NCI-H2171 (cell line): ENCODE measurements at places on chromosomes 7 and 10.
A peak's percentile ranks its signal among the peaks of the same experiment; 100 is the strongest.

DNA sequence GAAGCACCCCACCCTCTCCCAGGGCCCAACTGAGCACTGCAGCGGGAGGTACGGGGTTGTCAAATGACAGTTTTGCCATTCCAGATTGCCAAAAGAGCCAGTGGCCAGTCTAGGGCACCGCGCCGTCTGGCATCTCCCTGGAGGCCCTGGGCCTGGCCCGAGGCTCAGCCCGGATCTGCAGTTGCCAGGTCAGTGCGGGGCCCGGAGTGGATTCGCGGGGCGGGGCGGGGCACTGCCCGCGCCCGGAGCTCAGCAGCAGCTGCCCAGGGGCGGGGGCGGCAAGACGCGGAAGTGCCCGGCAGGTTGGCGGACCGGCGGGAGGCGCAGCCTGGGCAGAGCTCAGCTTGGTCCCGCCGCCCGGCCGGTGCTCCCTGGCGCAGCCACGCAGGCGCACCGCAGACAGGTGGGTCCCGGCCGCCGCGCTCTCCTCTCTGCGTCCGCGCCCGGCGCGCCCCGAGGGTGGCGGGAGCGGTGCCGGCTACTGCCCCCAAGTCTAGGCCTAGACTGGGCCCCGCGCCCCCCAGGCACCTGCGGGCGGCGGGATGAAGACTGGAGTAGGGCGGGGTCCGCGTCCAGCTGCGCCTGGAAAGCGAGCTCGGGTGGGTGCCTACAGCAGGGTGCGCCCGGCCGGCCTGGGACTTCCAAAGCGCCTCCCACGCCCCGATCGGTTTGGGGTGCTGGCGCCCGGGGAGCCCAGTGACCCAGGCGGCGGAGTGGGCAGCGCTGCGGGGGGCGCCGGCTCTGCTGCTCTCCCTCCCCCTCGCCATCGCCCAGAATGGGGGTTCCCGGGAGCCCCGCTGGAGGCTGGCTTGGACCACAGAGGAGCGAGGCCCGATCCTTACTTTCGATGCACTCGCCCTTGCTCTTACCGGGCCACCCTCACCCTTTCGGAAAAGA, at the start of gene IRF5:
IRF5 (plus strand) TSS at position 281 of the 897 bp plus-strand sequence. CDS start 4,155 bp downstream, outside the sequence.
- no peak for DNase-seq

- no peak for DNase-seq
These were observed 18.3 kb downstream of the ANXA11 start for GRCh38 chr10:80187060-80187459.

GRCh38 chr10:16545116-16545736, 23.5 kb upstream of the C1QL3 start:
- no peak for DNase-seq

DNA sequence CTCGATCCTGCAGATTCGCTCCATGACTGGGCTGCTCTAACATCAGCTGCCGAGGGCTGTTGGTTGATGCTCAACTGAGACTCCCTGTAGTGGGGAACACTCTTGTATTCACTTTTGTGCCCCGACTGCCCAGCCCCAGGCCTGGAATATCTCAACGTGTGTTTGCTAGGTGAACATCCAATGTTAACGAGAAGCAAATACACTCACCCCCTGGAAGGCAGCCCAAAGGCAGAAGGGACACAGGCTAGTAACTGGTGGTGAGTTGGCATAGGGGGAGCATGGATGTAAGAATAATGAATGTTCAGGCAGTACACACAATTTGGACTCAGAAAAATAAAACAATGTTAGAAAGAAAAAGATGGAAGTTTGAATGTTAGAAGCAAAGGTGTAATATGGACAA, 24.0 kb upstream of the RBM33 start:
- no peak for DNase-seq

DNA sequence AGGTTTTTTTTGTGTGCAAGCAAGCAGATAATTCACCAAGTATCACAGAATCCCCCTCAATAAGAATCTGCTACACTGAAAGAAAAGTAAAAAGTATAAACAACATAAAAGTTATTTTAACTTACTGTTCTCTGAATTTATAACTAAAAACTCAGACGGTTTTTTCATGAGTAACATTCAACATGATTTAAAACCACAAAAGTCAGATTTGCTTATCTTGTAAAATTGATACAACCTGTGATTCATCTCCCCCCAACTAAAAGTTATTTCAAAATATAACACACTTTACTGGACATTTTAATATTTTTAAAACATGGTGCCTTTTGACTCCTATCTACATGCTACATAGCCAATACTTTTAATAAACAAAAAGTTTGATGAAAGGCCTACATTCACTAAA, 32.8 kb downstream of the TSPAN12 start:
- DNase-seq: no peak

DNA sequence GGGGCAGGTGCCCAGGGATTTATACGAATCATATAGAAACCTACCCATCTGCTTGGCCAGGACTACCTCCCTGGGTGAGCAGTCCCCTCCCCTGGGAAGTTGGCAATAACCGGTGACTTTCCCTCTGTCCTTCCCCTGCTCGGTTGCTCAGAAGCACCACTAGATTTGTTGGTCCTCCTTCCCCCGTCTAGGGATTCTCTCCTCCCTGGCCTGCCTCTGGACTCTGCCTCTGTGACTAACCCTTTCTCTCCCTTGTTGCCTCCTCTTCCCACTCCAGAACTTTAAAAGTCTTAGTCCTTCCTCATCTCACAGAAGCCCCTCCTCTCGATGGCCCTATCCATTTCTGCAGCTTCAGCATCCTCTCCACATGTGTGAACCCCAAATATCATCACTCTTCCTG, 9.8 kb downstream of the CALHM3 start:
- DNase-seq: no peak

- no peak for DNase-seq
These were observed 134.4 kb upstream of the AGK start for GRCh38 chr7:141416650-141417270.

GRCh38 chr10:126840576-126841135, 64.6 kb upstream of the DOCK1 start:
- DNase-seq: no peak

DNA sequence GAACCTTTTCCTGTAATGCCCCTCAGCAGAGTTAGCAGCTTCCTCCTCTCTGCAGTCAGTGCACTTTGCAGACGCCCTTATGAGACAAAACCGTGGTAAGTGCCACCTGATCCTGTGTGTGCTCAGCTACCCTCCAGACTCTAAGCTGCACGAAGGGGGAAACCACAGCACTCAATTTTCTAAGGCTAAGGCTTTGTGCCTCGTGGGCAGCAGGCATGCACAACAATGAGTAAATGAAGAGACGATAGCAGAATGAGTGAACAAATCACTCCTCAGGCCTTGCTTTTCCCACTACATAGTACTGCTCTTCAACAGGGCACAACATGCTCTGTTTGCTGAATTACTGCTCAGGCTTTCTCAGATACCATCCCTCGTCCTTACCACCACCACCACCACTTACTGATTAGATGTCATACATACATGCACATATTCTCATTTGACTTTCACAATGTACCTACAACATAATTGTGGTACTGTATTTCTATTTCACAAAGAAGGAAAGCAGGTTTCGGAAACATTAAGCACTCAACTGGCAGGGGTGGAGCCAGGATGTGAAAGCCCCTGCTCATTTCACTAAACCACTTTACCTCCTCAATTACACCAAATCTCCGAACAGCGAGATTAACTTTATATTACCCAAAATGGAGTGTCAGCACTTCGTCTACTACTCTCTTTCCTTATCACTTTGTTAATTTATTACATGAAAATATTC, 85.4 kb downstream of the ICA1 start:
- DNase-seq: no peak

- no peak for DNase-seq
These were observed 36.9 kb upstream of the RNF32 start for GRCh38 chr7:156603629-156604028.

DNA sequence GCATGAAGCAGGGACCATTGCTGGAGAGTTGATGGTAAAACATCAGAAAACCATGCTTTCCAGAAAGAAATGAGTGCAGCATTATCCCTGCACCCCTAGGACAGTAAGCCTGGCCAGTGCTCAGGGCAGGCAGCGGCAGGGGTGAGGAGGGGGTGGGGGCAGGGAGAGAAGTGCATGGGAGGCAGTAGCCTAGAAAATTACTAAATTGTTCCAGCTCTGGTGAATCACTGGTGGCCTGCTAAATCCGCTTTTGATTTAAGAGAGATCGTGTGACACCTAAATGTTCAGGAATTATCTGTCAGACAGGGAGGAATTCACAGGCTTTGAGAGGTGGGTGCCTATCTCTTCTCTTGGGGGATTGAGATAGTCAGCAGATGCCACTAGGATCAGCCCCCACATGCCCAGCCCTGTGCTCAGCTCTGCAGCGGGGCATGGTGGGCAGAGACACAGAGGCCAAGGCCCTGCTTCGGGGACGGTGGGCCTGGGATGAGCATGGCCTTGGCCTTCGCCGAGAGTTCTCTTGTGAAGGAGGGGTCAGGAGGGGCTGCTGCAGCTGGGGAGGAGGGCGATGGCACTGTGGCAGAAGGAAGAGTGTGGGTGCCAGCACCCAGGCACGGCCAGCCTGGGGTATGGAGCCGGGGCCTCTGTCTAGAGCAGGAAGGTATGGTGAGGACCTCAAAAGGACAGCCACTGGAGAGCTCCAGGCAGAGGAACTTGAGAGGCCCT, 5.0 kb upstream of the AQP1 start:
- DNase-seq: no peak

DNA sequence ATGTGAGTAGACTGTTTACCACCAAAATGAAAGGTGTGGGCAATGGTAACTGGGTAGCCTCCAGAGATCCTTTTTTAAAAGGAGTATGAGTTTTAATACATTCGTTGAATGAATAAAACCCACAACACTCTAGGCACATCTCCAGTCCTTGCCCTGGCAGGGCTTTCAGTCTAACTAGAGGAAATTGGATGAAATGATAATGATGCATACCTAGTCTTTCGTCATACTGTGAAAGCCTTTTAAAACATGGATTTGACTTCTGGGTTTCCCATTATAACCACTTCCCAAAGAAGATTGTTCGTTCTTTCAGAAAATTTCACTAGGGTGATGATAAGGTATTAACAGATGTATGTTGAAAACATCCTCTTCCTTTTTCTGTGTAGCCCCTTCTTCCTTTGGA, 110.8 kb downstream of the REEP3 start:
- DNase-seq: no peak

- no peak for DNase-seq
These were observed 42.6 kb downstream of the CNOT4 start for GRCh38 chr7:135467207-135467711.

DNA sequence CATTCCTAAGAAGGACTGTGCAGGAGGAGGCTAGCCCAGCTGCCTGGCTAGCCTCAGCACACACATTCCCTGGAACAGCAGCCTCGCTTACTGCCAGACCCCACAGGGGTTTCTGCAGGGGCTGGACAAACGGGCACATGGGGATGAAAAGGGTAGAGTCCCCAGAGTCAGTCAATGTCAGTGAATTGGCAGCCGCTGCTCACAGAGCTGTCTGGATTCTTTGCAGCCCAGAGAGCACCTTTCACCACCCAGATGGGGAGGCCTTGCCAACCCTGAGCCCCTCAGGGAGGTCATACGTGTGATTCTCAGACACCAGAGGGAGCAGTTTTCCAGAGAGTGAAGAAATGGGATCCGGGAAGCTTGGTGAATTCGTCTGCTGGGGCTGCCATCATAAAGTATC, 143.3 kb downstream of the KCNMA1 start:
- no peak for DNase-seq

- DNase-seq: no peak
These were observed 59.8 kb downstream of the COL13A1 start for GRCh38 chr10:69861251-69862240.

DNA sequence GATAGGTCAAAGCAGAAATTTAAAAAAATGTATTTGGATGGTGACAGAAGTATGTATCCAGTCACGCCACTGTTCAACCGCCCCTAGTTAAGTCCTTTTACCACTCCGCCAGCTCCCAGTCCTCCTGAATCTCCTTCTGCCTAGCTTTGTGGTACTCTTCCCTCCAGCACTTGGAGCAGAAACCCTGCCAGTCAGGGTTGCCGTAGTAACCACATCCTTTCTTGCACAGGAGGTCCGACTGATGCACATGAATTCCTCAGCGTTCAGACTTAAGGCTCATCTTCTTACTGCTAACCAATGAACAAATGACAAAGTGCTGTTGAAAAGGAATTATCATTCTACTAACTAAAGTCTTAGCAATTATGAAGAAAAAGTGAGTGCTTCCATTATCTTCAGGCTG, 175.3 kb upstream of the KCTD7 start:
- DNase-seq: no peak

DNA sequence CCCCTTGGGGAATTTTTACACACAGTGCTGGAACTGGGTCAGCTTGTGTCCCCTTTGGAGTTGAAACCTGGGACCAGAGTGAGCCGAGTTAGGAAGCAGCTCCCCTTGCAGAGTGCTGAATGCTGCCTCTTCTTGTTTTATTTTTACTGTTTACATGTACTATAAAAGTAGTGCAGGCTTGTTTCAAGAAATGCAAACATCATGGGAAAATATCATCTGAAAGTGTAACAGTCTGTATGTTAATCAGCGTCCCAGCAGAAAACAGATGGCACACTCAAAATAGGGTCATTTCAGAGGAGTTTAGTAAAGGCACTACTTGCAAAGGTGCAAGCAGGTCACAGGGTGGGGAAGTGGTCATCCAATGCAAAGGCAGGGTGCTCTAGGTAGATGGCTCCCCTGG, 30.1 kb downstream of the CXCL12 start:
- no peak for DNase-seq

GRCh38 chr7:100694098-100694745, at the start of gene GIGYF1:
Gene GIGYF1 (minus strand): TSS chr7:100694250. CDS start chr7:100688238, 6,012 bp downstream.
- peak; percentile 58 for DNase-seq

DNA sequence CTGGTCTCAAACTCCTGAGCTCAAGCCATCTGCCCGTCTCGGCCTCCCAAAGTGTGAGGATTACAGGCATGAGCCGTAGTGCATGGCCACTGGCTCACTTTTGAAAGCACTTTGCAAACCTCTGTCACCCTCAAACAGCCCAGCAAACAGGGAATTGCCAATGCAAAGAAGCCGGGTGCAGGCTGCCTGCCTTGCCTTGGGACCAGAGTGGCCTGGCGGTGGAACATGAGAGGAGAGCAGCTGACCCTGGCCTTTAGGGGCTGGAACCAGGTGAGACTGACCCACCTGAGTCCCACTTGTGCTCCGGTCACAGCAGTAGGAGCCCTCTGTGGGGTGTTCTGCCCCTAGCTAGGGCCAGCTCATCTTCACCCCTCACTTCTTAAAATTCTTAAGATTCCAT, 237.1 kb upstream of the GALNT17 start:
- no peak for DNase-seq

- DNase-seq: no peak
These were observed 4.7 kb downstream of the PPA1 start for GRCh38 chr10:70228491-70228890.

DNA sequence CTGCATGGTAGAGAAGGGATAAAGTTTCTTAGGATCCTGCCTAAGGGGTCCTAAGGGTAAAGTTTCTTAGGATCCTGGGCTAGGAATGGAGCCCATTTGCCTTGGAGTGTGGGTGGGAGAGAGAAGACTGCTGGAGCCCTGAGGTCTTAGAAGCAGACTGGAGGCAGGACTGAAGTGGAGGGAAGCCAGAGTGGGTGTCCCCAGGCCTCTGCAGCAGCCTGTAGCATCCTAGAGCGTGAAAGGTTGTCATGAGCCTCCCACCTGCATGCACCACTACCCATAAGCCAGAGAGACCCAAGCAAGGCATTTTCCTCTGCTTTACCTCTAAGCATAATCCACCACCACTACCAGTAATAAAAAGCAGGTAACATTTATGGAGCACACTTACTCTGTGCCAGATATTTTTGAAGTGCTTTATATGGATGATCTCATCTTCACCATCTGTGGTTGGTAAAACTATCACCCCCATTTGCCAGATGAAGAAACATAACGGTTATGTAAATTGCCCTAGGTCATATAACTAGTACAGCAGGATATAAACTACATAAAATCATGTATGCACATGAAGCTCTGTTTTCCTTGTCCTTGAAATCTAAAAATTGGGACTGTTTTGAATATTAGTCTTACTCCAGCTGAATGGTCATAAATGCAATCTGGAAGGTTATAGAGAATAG, 103.5 kb upstream of the CCDC6 start:
- DNase-seq: no peak
